ENCODE measurements at places on chromosomes 7 and 10.

DNA sequence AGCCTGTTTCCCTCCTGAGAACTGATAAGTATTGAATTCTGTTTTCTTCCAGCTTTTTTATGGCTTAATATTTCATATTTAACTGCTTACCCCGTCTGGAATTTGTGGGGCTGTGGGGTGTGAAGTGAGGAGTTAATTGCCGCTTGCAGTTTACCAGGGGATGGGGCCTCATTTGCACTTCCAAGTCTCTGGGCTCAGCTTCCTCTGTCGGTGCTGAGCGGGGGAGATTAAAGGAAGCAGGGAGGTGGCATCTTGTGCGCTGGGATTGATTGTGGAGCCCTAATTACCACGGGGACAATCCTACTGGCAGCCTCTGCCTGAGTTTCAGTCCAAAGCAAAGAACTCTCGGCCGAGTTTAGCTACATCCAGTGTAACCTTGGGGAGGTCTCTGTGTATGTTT lies 33.4 kb downstream of the ELFN1 start:
- DNase-seq, result no peak

DNA sequence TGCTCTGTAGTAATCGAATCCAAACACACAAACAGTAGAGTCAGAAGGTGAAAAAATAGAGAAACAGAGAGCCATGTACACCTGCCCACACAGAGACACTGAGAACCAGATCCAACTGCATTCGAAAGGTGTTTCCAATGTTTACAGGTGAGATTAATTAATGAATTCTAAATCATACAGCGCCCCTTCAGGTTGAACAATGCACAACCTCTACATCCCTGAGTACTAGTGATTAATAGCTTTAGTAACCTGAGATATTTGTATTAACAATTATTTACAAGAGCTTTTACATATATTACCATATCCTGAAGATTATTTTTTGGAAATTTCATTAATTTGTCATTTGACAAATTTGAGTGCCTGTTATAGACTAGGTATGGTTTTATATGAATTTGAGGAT lies 7.6 kb upstream of the MRC1 start:
- DNase-seq, result no peak

- no peak for DNase-seq
Measured at GRCh38 chr7:13651167-13651566, 338.3 kb downstream of the ETV1 start.

DNA sequence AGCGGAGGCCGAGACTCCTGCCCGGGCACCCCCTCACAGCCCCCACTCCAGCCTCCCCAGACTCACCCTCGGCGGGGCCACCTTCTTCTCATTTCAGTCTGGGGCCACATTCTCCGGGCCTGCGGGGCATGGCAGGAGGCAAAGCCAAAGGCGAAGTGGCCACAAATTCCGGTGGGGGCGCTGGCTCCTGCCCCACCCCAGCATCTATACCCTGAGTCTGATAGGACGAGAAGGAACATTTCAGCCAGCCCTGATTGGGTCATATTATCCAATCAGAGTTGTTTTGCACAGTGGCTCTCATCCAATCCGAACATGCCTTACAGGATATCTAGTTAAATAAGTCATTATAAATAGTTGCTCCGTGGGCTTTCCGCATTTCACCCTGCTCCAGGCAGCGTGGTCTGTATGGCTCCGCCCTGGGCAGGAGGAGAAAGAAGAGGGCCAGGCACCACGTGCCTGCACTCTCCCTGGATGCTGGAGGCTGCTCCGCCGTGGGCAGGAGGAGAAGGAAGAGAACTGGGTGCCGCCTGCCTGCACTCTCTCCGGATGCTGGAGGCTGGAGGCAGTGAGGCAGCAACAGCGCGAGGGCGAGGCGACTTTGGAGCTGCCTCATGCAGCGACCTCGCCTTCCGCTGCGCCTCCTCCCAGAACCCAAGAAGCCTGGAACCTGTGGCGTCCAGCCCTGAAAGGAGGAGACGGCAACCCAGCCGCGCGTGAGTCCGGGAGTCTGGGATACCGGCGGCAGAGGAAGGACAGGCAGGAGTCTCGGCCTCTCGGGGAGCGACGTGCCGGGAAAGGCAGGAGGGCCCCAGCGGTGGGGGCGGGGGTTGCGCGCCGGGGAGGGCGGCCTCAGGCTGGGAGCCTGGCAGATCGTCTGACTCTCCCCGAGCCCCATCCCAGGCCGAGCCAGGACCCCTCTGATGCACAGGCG lies 162.9 kb downstream of the ZNF33B start:
- DNase-seq, result no peak

- DNase-seq, result no peak
Measured at GRCh38 chr7:128103498-128104107, 72.4 kb upstream of the LRRC4 start.

DNA sequence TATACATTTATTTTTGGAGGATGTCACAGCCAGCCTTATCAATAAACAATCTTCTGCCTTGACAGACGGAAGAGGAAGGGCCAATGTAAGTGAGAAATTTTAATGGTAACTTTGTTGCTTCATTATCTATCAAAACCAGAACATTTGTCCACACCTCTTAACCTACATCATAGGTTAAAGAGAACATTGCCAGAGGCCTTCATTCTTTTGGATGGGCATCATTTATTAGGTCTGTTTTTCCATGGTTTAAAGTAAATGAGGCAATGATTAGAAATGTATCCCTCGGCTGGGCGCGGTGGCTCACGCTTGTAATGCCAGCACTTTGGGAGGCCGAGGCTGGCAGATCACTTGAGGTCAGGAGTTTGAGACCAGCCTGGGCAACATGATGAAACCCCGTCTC lies 29.5 kb upstream of the PAPSS2 start:
- DNase-seq, result no peak

DNA sequence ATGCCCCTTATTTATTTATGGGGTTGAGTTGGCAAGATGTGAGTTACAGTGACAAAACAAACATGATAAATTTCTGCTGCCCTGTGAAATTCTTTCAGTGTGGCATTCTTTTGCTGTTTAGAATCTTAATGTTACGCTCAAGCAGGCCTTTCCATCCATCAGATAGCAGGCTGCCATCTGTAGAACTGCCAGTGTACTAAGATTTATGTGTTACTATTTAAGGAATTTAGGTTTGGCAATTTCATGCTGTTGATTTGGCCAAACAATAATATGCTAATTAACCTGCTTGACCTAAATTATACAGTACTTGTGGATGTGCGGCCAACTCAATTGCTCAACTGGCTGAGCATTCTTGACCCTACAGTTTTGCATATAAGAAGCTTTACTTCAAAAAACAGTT lies 477.7 kb upstream of the TPK1 start:
- no peak for DNase-seq

DNA sequence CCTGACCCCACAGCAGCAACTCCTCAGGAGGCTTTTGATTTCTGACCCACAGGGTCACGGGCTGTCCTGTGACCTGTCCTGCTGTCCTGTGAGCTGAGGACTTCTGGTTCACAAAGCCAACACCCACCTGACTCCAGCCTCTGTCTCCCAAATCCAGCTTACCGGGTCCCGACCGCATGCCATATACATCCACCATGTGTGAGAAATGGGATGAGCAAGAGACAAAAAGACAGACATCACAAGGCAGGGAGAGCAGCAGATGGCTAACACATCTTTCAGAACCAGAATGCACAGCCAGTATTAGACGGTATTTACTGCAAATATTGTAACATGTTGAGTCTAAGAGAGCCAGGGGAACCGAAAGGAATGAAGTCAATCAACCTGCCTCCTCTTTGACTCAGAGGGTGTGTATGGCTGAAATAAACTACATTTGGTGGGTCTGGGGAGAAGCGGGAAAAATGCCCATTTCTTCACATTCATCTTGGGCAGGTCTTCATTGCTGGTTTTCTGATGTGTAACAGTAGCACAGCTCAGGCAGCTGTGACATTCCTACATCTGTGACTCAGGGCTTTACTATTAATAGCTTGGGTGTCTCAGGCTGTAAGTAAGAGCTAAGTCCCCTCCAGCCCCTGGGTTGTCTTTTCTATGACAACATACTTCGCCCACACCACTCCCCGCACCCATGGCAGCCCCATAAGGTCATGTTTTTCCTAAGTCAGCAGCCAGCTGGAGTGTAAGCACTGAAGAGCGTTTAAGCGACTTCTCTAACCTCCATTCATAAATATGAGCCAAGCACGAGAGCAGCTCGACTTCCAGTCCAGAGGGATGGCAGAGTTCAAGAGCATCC lies 25.0 kb downstream of the ABLIM1 start:
- no peak for DNase-seq

GRCh38 chr7:93043385-93043985 lies 74.3 kb downstream of the SAMD9 start:
- no peak for DNase-seq

DNA sequence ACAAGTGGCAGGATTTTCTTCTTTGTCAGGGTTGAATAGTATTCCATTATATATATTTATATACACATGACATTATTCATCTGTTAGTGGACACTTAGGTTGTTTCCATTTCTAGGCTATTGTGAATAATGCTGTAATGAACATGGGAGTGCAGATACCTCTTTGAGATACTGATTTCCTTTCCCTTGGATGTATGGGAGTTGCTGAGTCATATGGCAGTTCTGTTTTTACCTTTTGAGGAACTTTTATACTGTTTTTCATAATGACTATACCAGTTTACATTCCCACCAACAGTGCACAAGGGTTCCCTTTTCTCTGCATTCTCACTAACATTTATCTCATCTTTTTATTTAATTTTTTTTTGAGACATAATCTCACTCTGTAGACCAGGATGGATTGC lies 1.8 kb upstream of the CLCN1 start:
- DNase-seq, result no peak

Data from left renal cortex interstitium (tissue), 4 donors.